ENCODE measurements at places on chromosomes 16 and 17.
A peak's percentile ranks its signal among the peaks of the same experiment; 100 is the strongest.

DNA sequence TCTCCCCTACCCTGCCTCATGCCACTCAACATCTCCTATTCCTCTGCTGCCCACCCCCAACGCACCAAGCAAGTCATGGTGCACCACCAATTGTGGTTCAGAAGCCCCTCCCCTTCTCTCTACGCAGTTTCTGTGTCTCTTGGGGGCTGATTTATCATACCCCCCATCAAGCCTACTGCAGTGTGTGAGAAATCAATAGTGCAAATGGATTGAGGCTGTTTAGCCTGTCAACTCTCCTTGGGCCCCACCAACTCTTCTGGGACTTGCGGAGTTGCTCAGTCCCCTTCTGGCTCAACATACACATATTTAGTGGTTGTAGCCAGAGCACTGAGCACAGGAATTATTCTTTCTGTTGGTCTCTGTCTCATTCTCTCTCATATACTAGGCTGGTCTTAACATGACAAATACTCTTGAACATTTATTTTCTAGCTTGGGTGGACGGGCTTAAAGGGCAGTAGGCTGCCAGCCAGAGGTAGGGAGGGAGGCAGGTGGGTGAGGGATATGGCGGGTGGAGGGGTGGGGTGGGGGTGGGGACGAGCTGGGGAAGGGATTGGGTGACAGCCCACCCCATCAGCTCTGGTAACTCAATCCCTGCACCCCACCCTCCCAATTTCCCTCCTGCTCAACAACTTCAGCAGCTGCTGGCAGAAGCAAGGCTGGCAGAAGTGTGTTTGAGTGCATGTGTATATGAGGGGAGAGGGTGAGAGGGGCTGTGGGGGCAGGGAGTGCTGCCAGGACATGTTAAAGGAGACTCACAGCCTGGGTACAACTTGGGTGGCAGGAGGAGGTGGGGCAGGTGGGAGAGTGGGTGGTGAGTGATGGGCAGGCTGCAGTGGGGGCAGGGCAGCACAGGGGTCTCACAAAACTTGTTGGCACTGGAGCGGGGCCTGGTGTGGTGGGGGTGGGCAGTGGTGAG, 4.9 kb downstream of the RARA start:
- no peak for DNase-seq

DNA sequence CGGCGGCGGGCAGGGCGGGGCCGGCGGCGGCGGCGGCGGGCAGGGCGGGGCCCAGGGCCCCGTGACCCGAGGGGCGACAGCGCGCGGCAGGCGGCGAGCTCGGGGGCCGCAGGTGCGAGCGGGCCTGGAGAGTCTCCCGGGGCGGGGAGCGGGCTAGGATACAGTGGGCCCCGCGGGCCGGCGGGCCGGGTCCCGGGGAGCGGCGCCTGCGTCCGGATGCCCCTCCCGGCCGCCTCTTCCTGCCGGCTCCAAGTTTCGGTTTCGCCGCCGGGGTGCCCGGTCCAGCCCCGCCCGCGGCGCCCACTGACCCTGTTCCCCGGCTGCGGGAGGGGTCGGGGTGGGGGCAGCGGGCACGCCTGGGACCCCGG, at the start of gene RNF213:
Gene RNF213 (plus strand): TSS at position 62 of the 368 bp plus-strand sequence. CDS start 2,830 bp downstream, outside the sequence.
- DNase-seq = peak; percentile 24

- no peak for DNase-seq
These were observed 3.3 kb upstream of the GAA start for GRCh38 chr17:80097844-80098691.

GRCh38 chr17:15086776-15087295, 178.3 kb downstream of the PMP22 start:
- DNase-seq = no peak

GRCh38 chr17:22221344-22221743, 529.0 kb downstream of the KCNJ18 start:
- no peak for DNase-seq

- no peak for DNase-seq
These were observed 34.9 kb upstream of the LGALS9 start for GRCh38 chr17:27596096-27596495.

DNA sequence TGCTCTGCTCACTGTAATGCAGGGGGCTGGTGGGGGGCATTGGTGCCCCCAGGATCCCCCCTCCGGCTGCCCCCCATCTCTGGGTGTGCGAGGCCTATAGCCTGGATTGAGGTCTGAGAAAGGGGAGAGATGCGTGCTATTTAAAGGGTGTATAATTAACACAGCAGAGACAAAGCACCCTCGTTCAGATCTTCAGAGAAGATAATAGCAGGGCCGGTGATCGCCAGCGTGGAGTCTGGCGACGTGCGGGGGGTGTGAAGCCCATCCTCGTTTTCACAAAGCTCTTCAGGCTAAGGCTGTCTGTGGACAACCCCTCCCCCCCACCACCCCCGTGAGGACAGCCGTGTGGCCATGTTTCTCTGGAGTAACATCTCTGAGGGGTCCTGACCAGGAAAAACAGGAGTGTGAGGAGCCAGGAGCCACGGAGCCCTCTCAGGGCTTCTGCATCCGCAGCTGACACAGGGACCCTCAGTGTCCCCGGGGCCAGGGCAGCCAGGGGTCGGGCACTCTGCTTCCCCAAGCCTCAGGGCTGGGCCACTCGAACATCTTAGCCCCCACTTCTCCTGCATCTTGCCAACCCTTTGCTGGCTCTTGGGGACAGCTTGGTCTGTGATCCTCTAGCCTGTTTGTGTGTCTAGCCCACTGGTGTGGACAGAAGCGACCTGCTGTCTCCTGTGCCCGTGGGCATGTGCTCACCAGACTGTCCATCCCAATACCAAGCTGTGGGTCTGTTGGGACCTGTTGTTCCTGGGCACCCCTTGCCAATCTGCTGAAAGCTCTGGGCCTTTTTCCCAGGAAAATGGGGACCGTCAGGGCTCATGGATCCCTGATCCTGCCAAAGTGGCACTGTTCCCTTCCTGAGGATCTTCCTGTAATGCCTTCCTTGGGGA, 58.9 kb downstream of the BAIAP2 start:
- DNase-seq = no peak

- no peak for DNase-seq
These were observed 15.7 kb downstream of the PDP2 start for GRCh38 chr16:66895999-66896398.

- DNase-seq = peak; percentile 11
These were observed 15.7 kb downstream of the C16orf74 start for GRCh38 chr16:85735225-85735635.

GRCh38 chr17:17022456-17022855, 19.8 kb upstream of the MPRIP start:
- DNase-seq = no peak

GRCh38 chr16:4089251-4089810, 26.9 kb downstream of the ADCY9 start:
- DNase-seq = no peak

- DNase-seq = no peak
These were observed 752 bp downstream of the EXOSC6 start for GRCh38 chr16:70250748-70251628.

DNA sequence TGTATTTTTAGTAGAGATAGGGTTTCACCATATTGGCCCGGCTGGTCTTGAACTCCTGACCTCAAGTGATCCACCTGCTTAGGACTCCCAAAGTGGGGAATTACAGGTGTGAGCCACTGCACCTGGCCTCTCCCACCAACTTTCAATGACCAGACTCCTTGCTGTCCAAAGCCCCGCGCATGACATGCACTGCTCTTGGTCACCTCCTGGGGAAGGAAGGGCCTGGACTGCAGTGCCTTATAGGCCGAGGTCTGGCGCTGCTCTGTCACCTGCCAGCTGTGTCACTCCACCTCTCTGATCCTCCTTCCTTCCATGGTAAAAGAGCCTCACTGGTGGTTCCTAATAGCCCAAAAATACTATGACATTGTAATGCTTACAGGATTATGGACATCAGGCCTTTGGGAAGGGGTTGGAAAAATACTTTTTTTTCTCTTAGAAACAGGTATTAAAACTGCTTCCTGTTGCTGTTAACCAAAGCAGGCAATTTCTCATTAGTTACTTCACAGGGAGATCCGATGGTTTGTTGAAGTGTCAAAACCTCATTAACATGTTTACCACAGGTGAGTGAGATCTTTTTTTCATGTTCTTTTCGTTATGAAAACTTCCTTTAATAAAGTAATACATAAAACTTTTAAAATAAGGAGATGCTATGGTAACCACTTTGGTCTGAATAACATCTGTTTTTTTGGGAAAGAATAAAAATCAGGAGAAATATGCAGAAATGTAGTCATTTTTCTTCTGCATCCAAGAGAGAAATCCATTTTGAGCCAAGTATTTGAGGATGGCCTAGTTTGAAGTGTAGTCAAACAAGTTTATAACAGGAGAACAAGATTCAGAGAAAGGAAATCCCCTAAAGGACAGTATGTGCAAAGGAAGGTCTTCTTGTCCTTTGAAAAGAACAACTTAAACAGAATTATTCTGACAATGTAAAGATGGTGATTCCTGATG, 35.5 kb downstream of the GRB7 start:
- no peak for DNase-seq

GRCh38 chr17:57308543-57309186, 52.3 kb downstream of the MSI2 start:
- no peak for DNase-seq

GRCh38 chr16:3525951-3526350, 25.1 kb downstream of the CLUAP1 start:
- no peak for DNase-seq

DNA sequence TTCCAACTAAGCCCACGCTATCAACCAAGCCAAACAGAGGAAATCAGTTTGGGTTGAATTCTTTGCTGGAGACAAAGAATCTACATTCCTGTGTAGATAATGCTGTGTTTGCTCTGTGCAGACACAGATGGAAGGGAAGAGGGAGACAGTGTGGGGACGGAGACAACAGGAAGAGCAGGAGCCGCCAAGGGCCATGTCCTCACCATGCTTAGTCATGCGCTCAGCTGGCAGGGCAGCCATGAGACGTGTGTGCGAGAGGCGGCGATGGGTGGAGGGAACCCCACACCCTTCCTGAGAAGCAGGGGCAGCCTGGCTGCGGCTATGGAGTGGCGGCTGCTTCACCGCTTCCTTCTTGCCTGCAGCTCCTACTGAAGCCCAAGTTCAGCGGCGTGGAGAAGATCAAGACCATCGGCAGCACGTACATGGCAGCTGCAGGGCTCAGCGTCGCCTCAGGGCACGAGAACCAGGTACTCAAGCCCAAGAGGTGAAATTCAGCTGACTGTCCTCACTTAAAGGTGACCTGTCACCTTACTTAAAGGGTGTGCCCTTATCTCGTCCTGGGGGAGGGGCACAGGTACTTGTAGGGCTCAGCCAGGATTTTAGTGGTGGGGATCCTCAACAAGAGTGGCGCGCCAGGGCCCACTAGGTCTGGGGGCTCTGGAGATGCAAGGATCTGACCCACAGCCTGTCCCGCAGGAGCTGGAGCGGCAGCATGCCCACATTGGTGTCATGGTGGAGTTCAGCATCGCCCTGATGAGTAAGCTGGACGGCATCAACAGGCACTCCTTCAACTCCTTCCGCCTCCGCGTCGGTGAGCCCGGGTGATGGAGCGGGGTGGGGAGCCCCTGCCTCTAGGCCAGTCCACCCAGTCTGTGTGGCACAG, 47.5 kb downstream of the ADCY7 start:
- DNase-seq = no peak

GRCh38 chr17:27404676-27405075, 51.6 kb upstream of the KSR1 start:
- DNase-seq = no peak
